ENCODE measurements at places on chromosomes 12 and 14.

- DNase-seq = no peak
Measured at GRCh38 chr14:102948698-102949061, 26.2 kb downstream of the AMN start.

DNA sequence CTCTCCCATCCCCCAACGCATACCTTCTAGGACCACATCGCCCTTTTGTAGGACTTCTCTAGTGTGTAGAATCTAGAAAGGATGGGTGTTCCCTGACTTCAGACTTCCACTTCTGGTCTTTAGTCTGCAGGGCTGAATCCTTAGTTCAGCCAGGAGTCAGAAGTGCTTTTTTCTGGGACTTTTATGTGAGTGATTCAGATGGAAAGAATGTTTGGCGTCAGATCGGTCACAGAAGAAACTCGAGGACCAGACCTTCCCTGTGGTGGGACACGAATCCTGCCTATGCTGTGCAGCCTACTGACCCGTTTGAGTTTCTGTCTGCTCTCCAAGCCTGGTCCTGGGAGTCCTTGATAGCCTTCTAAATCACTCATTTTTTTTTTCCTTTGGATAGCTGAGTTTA lies 165.4 kb upstream of the SSTR1 start:
- no peak for DNase-seq

DNA sequence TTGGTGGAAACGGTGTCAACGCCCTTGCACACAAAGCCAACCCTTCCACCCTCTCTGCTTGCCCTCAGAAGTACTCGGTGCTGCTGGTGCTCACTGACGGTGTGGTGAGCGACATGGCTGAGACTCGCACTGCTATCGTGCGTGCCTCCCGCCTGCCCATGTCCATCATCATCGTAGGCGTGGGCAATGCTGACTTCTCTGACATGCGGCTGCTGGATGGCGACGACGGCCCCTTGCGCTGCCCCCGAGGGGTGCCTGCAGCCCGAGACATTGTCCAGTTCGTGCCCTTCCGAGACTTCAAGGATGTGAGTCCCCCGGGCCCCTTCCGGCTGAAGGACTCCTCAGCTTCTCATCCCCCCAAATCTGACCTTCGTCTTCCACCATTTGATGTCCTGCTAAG lies 5.7 kb downstream of the CPNE6 start:
- no peak for DNase-seq

GRCh38 chr12:109782326-109782703 lies 50.9 kb downstream of the TRPV4 start:
- DNase-seq = no peak

DNA sequence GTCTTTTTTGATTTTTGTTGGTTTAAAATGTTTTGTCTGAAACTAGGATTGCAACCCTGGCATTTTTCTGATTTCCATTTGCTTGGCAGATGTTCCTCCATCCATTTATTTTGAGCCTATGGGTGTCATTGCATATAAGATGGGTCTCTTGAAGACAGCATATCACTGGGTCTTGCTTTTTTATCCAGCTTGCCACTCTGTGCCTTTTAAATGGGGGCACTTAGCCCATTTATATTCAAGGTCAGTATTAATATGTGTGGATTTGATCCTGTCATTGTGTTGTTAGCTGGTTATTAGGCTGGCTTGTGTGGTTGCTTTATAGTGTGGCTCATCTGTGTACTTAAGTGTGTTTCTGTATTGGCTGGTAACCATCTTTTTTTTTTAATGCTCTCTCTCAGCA lies 139.6 kb downstream of the CEP83 start:
- DNase-seq = no peak

- DNase-seq = no peak
Measured at GRCh38 chr14:74663884-74664283, 49.0 kb downstream of the AREL1 start.

GRCh38 chr12:1863823-1864222 lies 43.5 kb downstream of the LRTM2 start:
- no peak for DNase-seq

GRCh38 chr12:78121969-78122610 lies 291.4 kb downstream of the NAV3 start:
- DNase-seq = no peak
